Femur (tissue), 1 donor: ENCODE measurements at places on chromosomes 5 and 9.

DNA sequence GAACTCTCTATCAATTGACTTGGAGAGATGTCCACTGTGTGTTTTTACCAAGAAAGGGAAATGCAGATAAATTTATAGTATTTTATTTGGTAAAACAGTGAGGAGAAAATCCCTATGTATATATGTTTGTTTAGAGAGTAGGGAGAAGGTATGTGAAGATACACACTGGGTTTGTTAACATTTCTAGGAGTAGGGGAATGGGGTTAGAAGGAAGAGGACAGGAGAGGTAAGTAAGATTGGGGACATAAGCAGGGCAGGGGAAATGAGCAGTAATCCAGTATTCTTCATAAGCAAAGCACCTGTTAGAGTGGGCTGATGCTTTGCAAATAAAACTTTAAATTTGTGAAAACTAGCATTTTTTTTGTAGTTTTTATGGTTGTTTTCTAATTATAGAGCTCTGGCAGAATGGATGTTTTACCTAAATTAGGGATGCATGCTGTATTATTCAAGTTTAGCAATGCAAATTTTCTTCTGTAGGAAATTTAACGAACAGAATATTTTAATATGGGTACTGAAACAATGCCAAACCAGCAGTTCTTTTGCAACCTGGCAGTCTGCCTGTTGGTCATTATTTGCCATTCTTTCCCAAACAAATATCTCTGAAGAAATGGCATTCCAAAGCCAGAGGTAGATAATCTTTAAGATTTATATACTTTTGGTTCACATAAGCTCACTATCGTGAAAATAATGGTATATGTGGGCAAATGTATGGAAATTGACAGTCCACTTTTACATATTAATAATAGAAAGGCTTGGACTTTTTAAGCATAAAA is 19.4 kb upstream of the DCP2 start:
- DNase-seq, result no peak

GRCh38 chr9:87674565-87675299 is 51.2 kb upstream of the CTSL start:
- DNase-seq, result no peak

DNA sequence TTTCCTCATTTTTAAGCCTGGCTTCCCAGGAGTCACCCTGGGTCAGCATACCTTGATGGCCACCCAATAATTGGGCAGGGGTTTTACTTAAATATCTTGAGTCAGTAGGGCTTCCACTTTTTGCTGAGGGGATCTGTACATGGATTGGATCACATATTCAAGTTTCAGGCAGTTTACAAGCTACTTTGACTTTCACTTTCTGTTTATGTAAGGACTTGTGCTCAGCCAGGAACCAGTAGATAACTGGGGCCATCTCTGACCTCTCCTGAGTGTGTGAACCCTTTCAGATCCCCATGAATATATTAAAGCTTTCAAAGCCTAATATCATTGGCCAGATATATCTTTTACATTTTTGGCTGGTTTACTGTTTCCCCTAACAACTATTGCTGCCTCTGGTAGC is 45.1 kb downstream of the SLCO6A1 start:
- no peak for DNase-seq

- DNase-seq, result no peak
Measured at GRCh38 chr5:160083501-160083900, 35.7 kb downstream of the PWWP2A start.

- no peak for DNase-seq
Measured at GRCh38 chr9:132942541-132943182, 1.8 kb downstream of the TSC1 start.

- no peak for DNase-seq
Measured at GRCh38 chr5:55771175-55771655, 33.4 kb downstream of the DDX4 start.

DNA sequence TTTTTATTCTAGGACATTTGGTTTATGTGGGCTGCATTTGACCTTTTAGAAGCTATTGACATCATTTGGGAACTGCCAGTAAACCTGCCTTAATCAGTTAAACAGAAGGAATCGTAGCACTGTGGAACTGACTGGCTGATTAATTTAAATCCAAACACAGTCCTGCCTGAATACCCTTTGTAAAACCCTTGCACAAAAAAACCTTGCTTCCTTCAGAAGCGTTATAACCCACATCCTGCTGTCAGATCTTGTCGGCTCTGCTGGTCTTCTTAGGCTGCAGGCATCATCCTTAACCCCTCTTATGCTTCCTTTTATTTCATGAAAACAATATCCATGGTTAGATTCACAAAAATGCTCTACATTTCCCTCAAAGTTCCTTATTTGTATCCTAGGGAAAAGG is 46.3 kb downstream of the PAM start:
- no peak for DNase-seq

DNA sequence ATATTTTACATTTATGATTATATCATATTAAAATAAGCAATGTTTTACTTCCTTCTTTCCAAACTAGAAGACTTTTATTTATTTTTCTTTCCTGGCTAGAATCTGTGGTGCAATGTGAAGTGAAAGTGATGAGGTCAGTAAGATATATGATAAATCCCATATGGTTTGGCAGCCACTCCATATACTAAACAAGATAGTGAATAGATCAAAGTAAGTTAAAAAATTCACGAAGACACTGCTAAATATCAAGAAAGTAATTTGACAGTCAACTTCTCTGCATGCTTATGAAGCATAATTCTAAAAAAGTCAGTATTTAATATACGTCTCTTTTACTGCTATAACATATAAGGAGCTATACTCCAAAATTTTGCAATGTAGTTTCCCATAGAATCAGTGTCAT is 972.8 kb downstream of the DTWD2 start:
- DNase-seq, result no peak

DNA sequence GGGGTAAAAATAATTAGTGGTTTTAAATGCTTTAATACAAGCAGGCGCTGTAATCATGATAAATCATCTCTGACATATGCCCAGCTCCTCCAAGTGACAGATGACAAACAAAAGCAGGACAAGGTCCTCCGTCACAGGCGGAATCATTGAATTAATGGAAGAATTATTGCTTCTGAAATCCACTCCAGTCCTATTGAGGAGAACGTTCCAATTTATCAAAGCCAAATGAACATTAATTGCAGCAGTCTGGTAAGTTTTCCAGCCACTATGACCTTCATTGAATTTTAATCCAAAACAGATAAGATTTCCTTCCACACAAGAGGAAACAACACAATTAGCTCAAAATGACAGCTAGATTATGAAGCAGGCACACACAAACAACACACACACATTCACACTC is 136.8 kb downstream of the ASTN2 start:
- no peak for DNase-seq

DNA sequence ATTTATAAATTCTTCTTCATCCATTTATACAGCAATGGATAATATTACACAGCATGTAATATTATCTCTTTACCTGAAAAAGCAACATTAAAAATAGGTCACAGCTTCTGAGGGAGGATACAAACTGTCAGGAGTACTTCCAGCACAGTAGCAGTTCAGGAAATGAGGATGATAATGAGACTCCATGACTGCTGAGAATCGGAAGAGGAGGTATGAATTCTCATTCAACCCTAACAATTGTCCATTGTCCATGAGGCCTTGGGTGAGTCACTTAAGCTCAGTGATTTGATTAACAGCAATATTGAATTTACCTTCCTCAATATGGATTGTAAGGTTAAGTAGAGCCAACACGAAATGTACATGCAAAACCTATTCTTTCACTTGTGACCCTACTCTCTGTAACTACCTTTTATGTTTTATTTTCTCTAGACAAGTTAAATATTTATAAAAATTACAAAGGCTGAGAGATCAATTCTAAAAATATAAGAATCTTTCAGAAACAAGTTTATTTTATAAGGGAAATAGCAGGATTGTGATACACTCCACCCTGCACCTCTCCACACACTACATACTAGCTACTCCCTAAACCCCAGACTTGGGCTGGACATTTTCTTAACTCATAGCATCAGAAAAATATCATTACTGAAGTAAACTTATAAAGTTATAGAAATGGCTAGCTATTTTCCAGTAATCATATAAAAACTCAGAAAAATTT is 159.1 kb upstream of the ACOT12 start:
- DNase-seq, result no peak

GRCh38 chr9:114914139-114914538 is 16.3 kb downstream of the TNFSF8 start:
- DNase-seq, result no peak

DNA sequence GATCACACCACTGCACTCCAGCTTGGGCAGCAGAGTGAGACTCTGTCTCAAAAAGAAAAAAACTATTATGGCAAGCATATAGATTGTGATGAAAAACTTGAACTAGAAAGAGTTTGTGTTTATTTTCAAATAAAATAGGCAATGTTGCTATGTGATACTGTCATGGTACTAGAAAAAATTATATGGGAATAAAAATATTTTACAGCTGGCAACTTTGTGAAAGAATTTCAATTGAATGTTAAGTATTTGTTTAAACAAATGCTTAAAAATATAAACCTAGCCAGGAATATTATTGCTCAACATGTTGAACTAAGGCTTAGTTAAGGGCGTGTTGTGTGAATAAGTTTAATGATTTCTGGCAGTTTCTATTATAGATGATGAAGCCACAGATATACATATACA is 31.7 kb downstream of the HSDL2 start:
- DNase-seq, result no peak

- no peak for DNase-seq
Measured at GRCh38 chr5:172533058-172533398, 78.7 kb upstream of the SH3PXD2B start.

DNA sequence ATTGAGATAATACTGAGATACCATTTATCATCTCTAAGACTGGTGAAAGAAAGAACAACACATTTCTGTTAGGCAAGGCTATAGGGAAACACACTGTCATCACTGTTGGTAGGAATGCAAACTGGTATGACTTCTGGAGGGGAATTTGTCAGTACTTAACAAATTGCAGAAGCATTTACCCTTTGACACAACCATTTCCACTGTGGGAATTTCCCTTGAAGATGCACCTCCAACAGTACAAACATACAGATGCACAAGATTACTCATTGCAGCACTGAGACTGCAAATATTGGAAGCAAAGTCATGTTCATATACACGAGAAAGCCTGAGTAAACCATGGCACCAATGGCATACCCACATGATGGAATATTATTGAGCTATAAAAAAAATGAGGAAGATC is 17.6 kb downstream of the GM2A start:
- DNase-seq, result no peak

GRCh38 chr5:56494300-56494731 is 261.2 kb upstream of the ANKRD55 start:
- DNase-seq, result peak; percentile 43

DNA sequence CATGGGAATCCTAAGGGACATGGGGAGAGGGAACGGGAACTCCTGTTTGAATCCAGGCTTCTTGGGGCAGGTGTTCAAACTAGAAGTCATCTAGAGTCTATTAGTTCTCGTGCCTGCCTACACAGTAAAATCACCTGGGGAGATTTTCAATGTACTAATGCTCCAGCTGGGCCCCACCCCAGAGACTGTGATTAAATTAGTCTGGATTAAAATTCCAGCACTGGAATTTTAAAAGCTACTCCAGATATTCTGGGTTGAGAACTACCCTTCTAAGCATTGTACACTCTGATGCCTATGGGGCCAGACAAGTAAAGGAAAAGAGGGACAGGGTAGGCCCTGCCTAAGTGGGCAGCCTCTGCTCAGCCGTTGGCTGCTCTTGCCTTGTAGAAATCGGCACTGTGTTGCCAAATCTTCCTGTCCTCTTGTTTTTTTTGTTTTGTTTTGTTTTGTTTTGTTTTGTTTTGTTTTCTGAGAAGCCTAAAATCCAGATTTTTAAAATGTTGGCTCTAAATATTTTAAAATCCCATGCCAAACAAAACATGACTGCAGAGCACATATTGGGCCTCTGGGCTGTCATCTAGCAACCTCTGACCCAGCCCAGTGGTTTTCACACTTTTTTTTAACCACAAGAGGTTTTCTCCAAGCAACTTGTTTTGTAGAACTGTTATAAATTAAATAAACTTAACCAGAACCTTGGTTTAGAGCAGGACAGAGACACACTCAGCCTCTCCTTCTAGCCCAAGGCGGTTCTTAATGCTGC is 29.0 kb downstream of the ADRB2 start:
- no peak for DNase-seq

DNA sequence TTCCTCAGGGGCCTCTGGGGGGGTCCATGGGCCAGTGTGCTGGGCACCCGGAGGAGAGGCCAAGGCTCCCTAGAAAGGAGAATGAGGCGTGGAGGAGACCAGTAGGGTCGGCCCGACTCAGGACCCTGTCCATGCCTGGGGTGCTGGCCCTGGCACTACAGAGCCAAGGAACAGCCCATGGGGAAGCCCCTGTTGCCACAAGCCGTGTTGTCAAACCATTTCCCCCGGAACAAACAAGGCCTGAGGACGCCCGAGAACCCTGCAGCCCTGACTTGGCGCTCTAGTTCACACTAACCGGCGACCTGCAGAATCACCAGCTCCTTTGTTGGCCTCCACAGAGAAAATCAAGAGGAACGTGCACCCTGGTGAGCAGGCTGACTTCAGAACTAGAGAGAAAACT is 41.6 kb upstream of the SLC12A7 start:
- DNase-seq, result no peak

DNA sequence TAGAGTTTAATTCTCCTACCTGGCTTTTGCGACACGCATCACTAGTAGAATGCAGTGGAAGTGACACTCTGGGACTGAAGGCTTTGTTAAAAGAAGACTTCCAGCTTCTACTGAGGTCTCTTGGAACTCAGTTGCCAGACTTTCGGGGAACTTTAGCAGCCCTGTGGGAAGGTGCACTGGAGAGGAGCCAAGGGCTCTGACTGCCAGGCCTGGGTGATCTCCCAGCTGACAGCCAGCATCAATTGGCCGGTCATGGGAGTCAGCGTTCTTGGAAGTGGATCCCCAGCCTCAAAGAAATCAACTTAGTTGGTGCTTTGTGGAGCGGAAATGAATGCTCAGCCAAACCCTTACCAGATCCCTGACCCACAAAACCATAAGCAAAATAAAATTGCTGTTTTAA is 87.1 kb downstream of the OSTF1 start:
- DNase-seq, result no peak

DNA sequence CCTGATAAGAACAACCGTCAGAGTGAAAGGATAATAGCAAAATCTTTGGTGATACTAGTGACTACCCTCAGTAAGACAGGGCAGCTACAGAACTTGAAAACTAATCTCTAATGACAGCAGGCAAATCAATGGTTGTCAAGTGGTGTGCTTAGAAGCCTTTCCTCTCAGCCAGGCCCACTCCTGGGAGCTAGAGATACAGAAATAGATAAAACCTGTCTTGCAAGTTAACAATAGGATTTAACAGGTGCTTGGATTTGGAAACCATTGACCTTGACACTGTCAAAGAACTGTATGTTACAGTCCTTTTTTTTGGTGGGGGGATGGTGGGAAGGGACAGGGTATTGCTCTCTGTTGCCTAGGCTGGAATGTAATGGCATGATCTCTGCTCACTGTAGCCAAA is 118.6 kb downstream of the BASP1 start:
- no peak for DNase-seq

GRCh38 chr5:187042-187431 is 4.3 kb upstream of the LRRC14B start:
- DNase-seq, result no peak
